ENCODE measurements at places on chromosomes 7 and 10. TPM values are rescaled to one million over a fixed set of nuclear protein-coding genes. Genes with fewer than 3 reads are reported as not detected.

- no peaks in the 10 kb centered on the region for H3K27me3 ChIP-seq
- DNase-seq = no peak
- peaks cover 83% of the 10 kb centered on the region for H3K36me3 ChIP-seq
These were observed 222.3 kb downstream of the SFMBT2 start for GRCh38 chr10:7188456-7189050.

- peak overlapping the region; percentile 100 for H3K27ac ChIP-seq
- H3K36me3 ChIP-seq = peaks cover 86% of the 10 kb centered on the region
- peak overlapping the region; percentile 99 for H3K4me3 ChIP-seq
- no peaks in the 10 kb centered on the region for H3K27me3 ChIP-seq
- peaks cover 32% of the 10 kb centered on the region for H3K4me1 ChIP-seq
- DNase-seq = no peak
These were observed 579 bp downstream of the RBM33 start for GRCh38 chr7:155644971-155645509.

DNA sequence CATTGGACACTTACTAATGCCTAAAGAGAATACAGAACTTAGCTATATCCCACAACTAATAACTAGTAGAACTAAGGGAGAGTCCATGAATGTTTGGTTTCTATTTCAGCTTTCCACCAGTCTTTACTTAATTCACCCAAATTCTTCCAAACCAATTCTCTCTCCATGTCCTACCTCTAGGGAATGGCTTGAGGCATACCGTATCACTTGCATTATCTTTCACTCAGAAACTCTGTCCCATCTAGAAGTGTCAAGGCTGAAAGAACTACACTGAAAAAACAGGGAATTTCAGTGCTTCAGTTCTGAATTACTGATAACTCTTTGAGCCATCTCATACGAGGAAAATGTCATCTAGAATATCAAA, 758 bp downstream of the TMEM168 start:
- peak overlapping the region; percentile 86 for H3K27ac ChIP-seq
- H3K4me1 ChIP-seq = peaks cover 29% of the 10 kb centered on the region
- no peak for DNase-seq
- peak overlapping the region; percentile 93 for H3K4me3 ChIP-seq
- peaks cover 11% of the 10 kb centered on the region for H3K36me3 ChIP-seq
- H3K27me3 ChIP-seq = no peaks in the 10 kb centered on the region

GRCh38 chr7:131161103-131161502, 166.6 kb upstream of the MKLN1 start:
- H3K27me3 ChIP-seq = no peaks in the 10 kb centered on the region
- no peak for DNase-seq
- H3K4me1 ChIP-seq = no peaks in the 10 kb centered on the region
- H3K27ac ChIP-seq = no peak overlapping the region

GRCh38 chr7:84145892-84146291, 48.7 kb downstream of the SEMA3A start:
- no peaks in the 10 kb centered on the region for H3K36me3 ChIP-seq
- no peak overlapping the region for H3K27ac ChIP-seq
- no peaks in the 10 kb centered on the region for H3K27me3 ChIP-seq
- DNase-seq = no peak
- no peaks in the 10 kb centered on the region for H3K4me1 ChIP-seq
- no peak overlapping the region for H3K4me3 ChIP-seq

GRCh38 chr7:25698451-25699113, 453.4 kb upstream of the NFE2L3 start:
- peaks cover 8% of the 10 kb centered on the region for H3K27me3 ChIP-seq
- no peaks in the 10 kb centered on the region for H3K36me3 ChIP-seq
- no peak overlapping the region for H3K4me3 ChIP-seq
- no peak for DNase-seq
- H3K4me1 ChIP-seq = no peaks in the 10 kb centered on the region

DNA sequence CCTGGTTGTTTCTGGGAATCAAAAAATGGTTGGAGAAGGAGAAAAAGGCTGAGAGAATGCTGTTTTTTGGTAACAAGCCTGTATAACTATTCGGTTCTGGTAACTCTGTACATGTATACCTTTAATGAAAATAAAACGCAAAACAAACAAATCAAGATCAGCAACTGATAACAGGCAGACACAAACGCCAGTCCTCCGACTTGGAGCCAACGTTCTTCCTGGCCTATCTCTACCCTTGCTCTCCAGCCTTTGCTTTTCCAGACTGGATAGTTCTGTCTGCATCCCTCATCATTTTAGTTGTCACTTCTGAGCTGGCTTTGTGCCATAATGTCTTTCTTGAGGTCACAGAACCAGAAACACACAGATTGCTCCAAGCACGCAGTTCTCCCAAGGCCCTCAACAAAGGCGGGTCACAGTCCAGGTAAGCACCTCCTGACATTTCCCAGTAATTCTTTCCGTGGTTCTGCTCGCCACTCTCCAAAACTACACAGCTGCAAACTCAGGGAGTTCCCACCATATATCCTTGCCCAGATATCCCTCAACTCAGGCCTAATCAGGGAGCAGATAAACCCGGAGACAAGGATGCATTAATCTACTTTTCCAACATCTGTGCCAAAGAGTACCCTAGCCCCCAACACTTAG, 20.2 kb downstream of the HIP1 start:
- no peak overlapping the region for H3K27ac ChIP-seq
- no peak for DNase-seq
- no peaks in the 10 kb centered on the region for H3K36me3 ChIP-seq

- H3K4me3 ChIP-seq = no peak overlapping the region
- no peak overlapping the region for H3K27ac ChIP-seq
- peaks cover 14% of the 10 kb centered on the region for H3K4me1 ChIP-seq
- H3K27me3 ChIP-seq = peaks cover 2% of the 10 kb centered on the region
- no peaks in the 10 kb centered on the region for H3K36me3 ChIP-seq
These were observed 17.9 kb downstream of the RTKN2 start for GRCh38 chr10:62250594-62251198.

DNA sequence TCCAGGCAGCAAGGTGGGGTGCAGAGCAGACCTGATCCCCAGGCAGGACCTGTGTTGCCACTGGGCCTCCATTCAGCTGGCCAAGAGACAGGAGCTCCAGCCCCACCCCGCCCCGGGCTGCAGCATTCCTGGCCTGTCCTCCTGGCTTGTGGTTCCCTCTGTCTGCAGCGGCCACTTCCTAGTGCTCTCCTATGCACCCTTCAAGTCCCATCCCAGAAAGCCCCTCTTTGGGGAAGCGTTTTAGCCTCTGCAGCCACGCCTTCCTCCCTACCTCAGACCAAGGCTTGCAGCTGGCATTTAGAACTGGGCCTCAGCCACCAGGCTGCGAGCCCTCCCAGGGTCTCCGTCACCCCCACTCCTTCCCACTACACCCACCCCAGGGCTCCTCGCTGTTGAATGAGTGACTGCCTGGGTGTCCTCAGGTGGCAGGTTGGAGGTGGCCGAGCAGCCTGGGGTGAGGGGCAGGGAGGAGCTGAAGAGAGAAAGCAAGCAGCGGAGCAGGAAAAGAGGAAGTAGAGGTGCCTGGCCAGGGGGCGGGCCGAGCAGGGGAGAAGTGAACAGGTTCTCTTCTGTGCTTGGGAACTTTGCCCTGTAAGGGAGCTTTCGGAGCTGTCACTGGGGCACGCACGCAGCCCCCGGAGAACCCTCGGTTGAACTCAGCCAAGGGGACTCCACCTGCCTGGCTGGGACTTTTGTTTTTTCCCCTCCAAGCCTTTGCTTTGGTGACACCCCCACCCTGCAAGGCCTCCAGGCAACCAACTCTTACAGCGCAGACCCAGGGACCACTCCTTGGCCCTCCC, 109.1 kb upstream of the TNRC18 start:
- peaks cover 22% of the 10 kb centered on the region for H3K36me3 ChIP-seq
- no peak for DNase-seq

- peaks cover 14% of the 10 kb centered on the region for H3K4me1 ChIP-seq
- H3K4me3 ChIP-seq = peak overlapping the region; percentile 82
- peaks cover 3% of the 10 kb centered on the region for H3K36me3 ChIP-seq
- no peaks in the 10 kb centered on the region for H3K27me3 ChIP-seq
- peak overlapping the region; percentile 33 for H3K27ac ChIP-seq
These were observed 972 bp downstream of the PHYH start for GRCh38 chr10:13298748-13299436.

DNA sequence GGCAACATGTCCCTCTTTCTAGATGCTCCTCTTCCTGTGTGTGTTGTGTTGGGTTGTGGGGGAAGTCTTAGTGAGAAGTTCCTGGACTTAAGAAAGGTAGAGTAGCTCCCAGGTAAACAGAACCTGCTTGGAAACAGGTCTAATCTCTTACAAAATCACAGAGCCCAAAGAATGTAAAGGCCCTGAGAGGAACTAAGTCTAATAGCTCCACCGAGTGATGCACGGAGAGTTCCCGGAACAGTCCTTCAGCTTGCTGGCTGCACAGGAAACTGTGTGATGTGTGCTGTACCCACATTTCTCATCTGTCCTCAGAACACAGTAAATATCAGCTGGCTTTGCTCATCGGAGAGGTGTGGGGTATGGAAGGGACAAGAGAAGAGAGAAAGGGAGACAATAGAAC, 182.6 kb upstream of the LYZL1 start:
- no peaks in the 10 kb centered on the region for H3K27me3 ChIP-seq
- H3K4me3 ChIP-seq = no peak overlapping the region
- no peak for DNase-seq

- no peak for DNase-seq
- no peaks in the 10 kb centered on the region for H3K4me1 ChIP-seq
- H3K27ac ChIP-seq = no peak overlapping the region
- no peaks in the 10 kb centered on the region for H3K36me3 ChIP-seq
- H3K4me3 ChIP-seq = no peak overlapping the region
These were observed 467.4 kb upstream of the FZD8 start for GRCh38 chr10:36109399-36110023.

- H3K27ac ChIP-seq = no peak overlapping the region
- DNase-seq = no peak
- no peaks in the 10 kb centered on the region for H3K27me3 ChIP-seq
These were observed 65.6 kb downstream of the UNCX start for GRCh38 chr7:1298051-1298930.

- no peak for DNase-seq
- no peak overlapping the region for H3K4me3 ChIP-seq
- no peaks in the 10 kb centered on the region for H3K36me3 ChIP-seq
- H3K27me3 ChIP-seq = no peaks in the 10 kb centered on the region
- H3K27ac ChIP-seq = no peak overlapping the region
These were observed 175.6 kb upstream of the VWC2 start for GRCh38 chr7:49597805-49598204.

DNA sequence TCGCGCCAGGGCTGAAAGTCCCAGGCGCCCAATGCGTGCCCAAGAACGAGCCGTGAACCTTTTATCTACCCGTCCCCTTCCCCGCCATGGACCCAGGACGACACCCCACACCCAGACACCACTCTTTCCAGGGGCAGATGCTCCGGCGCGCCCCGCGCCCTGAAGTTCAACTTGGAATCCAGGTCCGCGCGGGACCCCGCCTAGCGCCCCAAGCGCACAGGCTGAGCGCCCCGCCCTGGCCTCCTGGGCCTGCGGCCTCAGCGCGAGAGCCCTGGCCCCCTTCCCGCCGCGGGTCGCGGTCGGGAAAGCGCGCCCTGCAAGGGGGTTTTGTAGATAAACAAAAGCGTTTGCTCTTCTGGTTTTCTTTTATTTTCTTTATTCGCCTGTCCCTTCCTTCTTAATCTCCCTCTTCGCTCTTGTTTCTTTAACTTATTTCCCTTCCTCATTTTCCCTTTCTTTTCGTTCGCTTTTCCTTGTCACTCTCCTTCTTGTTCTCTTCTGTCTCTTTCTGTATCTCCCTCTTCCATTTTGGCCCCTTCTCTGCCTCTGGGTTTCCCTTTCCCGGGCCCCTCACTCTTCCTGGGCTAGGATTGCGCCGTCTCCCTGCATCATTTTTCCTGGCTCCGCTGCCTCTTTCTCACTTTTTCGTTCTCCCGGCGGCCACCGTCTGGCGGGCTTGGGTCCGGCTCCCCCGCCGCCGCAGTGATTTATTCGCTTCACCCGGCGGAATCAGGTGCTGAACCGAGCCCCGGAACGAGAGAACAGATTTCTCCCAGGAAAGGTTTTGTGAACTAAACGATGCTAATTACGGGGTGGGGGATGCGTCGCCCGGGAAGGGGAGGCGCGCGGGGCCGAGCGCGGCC, 15.3 kb upstream of the PAX2 start:
- peaks cover 16% of the 10 kb centered on the region for H3K4me1 ChIP-seq
- H3K36me3 ChIP-seq = no peaks in the 10 kb centered on the region
- H3K27ac ChIP-seq = no peak overlapping the region
- no peak for DNase-seq
- no peak overlapping the region for H3K4me3 ChIP-seq
- peaks cover 92% of the 10 kb centered on the region for H3K27me3 ChIP-seq

DNA sequence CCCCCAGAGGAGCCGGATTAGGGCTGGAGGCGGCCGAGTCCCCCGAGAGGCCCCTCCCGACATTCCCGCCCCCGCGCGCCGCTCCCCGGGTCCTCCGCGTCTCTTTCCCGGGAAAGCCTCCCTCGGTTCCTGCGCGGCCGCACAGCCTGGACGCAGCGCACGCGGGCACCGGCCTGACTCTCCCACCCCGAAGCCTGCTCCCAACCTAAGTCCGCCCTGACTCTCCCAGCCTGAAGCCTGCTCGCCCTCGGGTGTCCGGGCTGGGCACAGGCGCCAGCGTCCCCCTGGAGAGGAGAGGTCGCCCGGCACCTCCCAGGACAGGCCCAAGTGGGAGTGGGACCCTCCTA, 441 bp upstream of the VENTX start:
- H3K27ac ChIP-seq = no peak overlapping the region
- DNase-seq = no peak
- H3K4me1 ChIP-seq = peaks cover 13% of the 10 kb centered on the region
- no peak overlapping the region for H3K4me3 ChIP-seq

DNA sequence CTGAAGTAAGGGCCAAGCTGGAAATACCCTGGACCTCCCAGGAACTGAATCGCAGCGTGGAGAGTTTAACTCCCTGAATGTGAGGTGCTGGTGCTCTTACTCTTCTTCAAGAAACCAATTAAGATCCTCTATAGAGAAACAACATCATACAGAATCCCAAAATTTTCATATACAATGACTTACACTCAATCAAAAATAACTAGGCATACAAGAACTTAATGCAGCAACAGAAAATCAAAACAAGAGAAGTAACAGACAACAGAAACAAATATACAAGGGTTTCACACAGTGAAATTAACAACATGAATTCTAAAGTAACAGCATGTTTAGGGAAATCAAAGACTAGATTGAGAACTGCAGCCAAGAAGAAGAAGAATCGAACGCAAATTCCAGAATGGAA, 37.7 kb downstream of the RNF216 start:
- H3K27me3 ChIP-seq = no peaks in the 10 kb centered on the region
- DNase-seq = no peak
- H3K4me1 ChIP-seq = no peaks in the 10 kb centered on the region
- no peak overlapping the region for H3K4me3 ChIP-seq

STRIP2 gene
- total RNA-seq = 73.5 TPM

PPP1R9A gene
- not detected for total RNA-seq

ITGA8 gene
- not detected for total RNA-seq

TMEM273 gene
- total RNA-seq = 58.4 TPM

PTER gene
- 19.9 TPM for total RNA-seq

CCDC172 gene
- not detected for total RNA-seq

PON2 gene
- 17.5 TPM for total RNA-seq

C7orf33 gene
- total RNA-seq = not detected

Measured in activated T-helper 2 cell treated with anti-CD3 and anti-CD28 coated beads, Interferon-gamma antibody, Interleukin-2, Interleukin-4, amounts not matched to agents 10 μg/mL and 5 μg/mL and 100 μg/mL, durations not matched to agents 14 hours and 24 hours and 36 hours (primary cell).